ENCODE measurements at places on chromosomes 12 and 14.

DNA sequence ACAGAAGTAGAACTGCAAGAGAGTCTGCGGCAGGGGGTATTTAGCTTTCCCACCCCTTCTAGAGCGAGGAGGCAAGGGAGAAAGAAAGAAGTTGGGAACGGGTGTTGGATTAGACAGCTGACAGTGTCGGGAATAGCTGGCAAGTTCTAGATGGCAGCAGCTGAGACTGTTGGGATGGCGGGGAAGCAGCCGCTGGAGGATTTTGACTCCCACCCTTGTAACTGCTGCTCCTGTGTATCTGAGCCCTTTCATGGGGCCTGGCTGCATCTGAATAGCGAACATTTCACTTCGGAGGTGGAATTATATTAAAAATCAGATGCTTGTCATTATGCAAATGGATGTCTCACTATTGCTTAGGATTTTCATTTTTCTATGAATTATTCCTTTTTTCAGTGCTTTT, 104.6 kb downstream of the AACS start:
- no peak for DNase-seq

DNA sequence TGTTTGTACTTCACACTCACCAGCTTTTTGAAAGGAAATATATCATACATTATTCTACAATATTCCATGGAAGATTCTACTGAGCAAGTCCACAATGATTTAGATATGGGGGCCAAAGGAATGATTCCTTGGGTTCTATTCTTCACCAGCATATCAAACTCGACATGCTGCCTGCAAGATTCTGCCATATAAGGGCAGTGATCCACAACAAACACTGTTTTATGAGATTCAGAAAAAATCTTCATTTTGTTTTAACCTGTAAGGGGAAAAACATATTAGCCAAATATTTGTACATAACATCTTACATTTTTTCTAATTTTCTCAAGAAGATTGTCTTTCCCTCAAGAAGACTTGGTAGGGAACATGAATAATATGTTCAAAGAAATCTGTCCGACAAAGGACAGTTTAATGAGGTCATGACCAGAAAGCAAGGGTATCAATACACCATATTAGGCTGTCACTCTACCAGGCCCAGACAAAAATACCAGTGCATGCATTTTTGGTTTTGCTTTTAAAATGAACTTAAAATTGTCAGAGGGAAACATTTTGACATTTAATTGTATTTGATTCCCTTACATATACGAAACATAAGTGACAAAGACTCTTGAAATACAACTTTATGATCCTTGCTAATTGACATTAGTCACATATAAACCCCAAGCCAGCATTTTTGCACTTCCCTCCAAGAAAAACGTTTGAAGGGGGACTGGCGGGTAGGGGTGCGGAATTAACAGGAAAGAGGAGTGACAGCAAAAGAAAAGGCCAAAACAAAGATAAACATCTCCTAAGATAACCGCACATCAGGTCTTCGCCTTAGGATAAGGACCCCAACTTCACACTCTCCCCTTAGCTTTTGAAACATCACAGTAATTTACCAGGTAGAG, 980 bp downstream of the INTS13 start:
- no peak for DNase-seq

DNA sequence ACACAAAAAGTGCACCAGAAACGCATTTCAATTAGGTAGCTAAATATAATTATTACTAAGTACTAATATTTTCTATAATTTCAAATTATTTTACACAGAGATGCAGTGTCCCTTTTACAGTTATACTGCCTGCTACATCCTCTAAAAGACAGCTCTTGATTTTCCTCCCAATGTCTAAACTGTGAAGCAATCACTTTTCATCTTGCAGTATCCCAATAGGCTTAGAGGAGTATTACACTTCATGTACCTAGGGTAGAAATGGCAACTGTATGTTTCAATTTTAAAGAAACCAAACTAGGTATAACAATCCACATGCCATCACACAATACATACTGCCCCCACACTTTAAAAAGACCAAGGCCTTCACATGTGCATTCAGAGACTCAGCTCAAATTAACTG, 7.3 kb downstream of the RSRC2 start:
- DNase-seq = no peak

DNA sequence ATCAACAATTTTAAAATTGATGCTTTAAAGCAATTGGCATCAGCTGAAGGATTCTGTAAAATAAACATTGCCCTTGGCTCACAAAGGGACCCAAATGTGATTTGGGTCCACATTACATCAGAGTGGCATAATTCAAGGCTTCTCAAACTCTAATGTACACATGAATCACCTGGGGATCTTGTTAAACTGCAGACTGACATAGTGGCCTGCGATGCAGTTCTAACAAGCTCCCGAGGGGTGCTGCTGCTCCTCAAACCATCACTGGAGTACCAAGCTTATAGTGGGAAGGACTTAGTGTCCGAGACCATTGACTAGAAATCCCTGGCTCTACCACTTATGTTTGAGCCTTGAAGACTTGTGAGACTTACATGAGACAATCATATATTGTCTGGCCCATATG, 31.8 kb upstream of the DNM1L start:
- DNase-seq = no peak

GRCh38 chr12:102990419-102990818, 32.9 kb downstream of the ASCL1 start:
- peak; percentile 14 for DNase-seq

DNA sequence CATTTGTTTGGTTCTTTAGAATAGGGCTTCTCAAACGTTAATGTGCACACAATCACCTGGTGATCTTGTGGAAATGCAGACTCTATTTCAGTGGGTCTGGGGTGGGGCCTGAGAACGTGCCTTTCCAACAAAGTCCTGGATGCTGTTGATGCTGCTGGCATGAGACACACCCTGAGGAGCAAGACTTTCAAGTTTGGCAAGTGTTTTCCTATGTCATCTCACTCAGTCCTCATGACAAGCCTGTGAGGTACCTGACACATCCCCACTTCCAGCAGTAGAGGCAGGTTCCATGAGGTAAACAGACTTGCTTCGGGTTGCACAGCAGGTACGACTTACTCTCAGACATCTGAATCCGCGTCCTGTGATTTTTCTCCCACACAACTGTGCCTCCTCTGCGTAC, 147.1 kb downstream of the MYRFL start:
- DNase-seq = no peak

DNA sequence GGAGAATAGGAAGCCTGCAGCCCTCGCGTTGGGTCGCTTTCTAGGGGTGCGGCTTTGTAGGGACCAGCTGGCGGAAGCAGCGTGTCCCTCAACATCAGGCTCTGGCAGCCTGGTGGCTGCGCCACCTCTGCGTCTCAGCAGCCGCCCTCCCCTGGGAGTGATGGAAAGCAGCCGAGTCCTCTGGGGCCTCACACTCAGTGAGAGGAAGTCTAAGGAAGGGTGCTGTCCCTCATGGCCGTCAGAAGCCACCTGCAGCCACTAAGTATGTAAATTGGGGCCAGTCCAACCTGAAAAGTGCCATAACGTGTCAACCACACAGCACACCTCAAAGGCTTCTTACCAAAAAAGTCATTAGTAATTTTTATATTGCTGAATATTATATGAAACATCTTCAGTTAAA, 80.3 kb downstream of the WDR20 start:
- DNase-seq = no peak

GRCh38 chr12:11798856-11799501, 149.5 kb downstream of the ETV6 start:
- DNase-seq = no peak

DNA sequence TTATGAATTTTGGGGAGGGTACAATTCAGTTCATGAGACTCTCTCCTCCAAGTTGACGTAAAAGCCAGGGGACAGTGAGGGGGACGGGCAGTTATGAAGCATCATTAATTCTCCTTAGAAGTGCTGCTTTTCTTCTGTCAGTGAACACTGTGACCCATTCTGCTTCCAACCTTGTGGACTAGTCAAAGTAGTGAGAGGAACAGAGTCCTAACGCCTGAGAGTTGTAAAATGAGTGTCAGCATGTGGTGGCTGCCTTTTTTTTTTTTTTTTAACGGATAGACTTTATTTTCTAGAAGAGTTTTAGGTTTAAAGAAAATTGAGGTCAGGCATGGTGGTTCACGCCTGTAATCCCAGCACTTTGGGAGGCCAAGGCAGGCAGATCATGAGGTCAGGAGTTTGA, 15.5 kb downstream of the RESF1 start:
- no peak for DNase-seq

- DNase-seq = no peak
These were observed 14.3 kb downstream of the EXOC3L4 start for GRCh38 chr14:103108749-103109207.

DNA sequence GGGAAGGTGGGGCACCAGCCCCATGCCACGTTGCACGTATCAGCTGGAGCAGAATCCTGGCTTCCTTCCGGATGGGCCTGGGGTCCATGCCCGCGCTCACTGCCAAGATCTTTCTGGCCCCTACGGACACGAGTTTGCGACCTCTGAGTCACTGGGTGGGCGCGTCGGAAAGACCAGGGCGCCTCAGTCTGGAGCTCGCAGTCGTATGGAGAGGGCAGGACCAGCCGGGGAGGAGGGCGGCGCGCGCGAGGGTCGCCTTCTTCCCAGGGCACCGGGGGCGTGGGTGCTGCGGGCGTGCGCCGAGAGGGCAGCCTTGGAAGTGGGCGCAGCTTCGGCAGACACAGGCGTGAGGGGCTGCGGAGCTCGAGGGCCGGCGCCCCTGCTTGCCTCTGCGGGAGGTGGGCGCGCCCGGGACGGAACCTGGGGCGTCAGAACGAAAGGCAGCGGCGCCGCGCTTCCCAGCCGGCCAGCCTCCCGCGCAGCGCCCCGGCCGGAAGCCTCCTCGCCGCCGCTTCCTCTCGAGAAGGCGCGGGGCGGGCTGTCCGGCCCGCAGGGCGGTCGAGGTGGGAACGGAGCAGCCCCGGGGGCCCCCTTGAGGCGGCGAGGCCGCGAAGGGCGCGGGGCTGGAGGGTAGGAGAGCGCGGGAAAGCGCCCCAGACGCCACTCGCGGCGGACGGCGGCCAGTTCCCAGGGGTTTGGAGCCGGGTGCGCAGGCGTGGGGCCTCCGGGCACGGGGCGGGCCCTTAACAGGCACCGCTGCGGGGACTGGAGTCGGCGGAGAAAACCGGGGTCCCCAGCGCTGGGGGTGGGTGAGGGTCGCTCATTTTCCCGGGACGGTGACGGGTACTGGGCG, at the start of gene ARL6IP4:
Gene ARL6IP4 (plus strand): TSS at position 499 of the 853 bp plus-strand sequence. CDS start 459 bp downstream, outside the sequence.
- DNase-seq = peak; percentile 57
